Cerebellar cortex (tissue), 1 donor: ENCODE measurements at places on chromosomes 3 and 15.

DNA sequence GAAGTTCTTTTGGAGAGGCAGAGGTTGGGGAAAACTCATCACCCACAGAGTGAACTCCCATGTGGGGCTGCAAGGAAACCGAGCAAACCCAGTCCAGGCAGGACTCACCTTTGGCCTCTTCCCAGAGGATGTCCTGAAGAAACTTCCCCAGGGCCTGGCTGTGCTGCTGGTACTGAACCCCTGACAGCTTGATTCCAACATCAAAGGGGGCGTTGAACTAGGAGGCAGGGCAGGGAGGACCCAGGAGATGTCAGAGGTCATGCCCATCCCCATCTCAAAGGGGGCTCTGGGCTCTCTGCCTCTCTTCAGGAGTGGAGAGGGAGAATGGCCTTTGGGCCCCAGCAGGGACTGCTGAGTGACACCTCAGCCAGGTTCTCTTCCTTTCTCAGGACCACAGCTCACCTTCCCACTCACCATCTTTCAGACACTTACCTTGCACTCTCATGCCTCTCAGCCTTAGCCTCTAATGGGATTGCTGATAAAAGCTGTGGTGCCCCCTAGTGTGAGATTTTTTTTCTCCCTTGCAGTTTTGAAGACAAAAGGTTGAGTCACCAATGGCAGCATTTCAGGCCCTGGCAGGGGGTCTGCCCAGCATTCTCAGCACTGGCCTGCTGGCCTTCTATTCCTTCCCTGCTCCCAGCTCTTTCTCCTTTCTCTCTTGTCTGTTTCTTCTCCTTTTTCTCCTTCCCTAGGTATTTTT lies 6.0 kb downstream of the GHRL start:
- peak; percentile 92 for DNase-seq

DNA sequence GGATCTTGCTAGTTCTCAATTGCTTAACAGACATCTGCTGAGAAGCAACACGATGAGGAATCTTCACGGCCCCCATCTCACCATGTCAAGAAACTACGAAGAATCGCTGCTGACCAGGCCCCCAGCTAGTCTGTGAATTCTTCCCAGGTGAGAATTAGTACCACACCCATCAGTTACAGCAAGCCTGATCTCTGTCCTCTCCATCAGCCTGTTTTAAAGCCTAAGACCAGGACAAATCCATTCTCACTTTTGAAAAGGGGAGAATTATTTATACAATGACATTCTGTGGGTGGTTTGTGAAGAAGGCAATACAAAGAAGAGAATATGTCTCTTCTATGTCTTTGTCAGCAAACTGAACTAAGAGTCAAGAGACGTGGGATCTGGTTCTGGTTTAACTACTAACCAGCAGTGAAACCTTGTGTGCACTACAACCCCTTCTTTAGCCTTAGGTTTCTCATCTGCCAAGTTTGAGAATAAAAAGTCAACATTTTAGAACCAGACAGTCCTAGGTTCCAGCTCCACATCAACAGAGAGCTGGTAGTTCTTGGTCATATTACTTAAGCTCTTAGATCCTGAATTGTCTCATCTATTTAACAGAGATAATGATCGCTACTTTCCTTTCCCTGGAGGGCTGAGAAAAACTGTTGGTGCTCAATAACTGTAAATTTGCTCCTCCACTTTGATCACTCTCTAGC lies 160.4 kb upstream of the RORA start:
- no peak for DNase-seq

DNA sequence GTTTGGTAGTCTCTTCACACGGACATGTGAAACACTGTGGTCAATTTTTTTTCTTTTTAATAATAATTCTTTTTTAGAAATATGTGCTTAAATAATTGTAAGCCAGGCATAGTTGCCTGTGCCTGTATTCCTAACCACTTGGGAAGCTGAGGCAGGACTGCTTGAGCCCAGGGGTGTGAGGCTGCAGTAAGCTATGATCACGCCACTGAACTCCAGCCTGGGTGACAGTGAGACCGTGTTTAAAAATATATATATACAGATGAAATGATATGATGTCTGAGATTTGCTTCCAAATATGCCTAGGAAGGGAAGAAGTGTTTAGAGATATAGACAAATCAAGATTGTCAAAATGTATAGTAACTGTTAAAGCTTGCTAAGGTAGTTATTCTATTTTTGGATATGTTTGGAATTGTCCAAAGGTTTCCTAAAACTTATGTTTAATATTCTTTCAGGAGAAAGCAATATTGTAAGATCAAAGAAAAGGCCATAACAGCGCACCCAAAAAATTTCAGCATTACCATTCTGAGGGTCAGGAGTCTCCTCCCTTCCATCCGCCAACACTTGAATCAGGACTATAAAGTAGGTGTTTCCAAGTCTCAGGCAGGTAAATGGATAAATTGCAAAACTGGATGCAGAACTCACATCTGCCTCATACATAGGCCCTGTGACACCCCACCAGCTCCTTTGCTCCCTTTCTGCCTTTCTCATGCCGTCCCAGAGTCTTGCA lies 532 bp upstream of the SELENOT start:
- no peak for DNase-seq

DNA sequence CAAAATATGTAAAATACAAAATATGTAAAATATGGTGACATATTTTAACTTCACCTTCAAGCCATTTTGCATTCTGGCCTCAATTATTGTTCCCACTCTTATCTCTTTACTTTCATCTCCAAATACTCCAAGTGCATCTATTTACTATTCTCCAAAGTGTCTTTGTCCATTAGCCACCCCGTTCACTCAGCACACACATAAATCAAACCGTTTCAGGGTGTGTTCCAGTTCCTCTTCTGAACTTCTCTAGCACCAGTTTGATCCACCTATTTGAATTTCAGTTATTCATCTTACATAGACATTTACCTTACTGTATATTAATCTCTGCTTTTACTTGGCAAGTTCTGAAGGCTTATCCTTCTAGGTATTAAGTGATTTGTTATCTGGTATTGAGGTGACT lies 45.1 kb downstream of the SGO1 start:
- DNase-seq, result no peak

DNA sequence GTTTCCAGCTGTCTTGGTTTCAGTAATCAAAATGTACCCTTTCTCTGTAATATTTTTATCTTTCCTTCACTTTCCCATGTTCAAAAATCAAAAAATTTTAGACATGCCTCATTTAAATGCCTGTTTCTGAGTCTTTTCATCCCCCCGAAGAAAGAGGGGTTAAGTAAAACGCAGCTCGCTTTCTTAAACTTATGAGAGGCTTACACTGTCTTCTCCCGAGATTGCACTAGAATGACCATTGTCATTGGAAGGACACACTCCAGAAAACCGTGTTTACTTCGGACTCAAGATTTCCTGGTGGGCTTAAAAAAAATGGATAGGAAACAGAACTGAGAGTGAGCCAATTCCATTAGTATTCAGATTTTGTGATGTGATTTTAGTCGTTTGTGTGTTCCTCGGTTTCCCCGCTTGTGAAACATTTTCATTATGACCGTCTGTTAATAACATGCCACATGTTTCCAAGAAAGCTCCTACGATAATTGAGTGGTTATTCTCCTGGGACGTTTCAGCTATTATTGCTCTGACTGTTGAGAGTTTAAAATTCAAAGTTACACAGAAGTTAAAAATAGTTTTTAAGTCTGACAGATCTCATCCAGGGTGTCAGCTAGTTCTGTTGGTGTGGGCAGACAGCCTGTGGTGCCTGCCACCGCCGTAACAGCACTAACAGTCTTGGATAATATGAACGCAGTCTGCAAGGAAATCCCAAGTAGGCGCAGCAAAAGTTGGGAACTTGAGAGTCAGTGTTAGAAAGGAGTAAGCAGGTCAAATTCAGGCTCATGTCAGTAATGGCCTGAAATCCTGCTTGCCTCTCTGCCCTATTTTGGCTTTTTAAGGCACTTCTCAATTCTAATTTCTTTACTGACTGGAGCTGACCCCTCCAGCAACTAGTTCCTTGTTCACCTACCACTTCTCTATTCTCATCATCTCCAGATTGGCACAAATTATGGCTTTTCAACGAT lies 1.5 kb downstream of the CRYBG3 start:
- DNase-seq, result no peak

DNA sequence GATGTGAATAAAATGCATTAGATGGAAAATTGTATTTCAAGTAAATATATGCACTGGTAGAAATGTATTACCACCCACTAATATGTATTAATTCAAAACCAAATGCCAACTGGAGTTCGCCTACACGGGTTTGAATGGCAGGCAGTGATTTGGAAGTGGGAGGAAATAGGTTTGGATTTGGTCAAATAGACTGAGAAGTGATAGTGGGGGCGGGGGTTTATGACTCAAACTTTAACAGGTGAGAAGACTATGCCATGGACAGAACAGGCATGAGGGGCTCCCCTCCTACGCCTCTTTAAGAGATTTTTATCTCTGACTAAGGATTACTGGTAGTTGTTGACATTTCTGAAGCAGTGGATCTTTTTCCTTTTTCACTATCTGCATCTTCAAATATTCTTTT lies 677.8 kb downstream of the NTRK3 start:
- no peak for DNase-seq

GRCh38 chr3:162984746-162985145 lies 1488.1 kb downstream of the OTOL1 start:
- DNase-seq, result no peak

GRCh38 chr3:177646749-177647148 lies 449.5 kb upstream of the TBL1XR1 start:
- DNase-seq, result no peak

GRCh38 chr15:71115567-71116351 lies 488 bp downstream of the THSD4 start:
- DNase-seq, result peak; percentile 14

DNA sequence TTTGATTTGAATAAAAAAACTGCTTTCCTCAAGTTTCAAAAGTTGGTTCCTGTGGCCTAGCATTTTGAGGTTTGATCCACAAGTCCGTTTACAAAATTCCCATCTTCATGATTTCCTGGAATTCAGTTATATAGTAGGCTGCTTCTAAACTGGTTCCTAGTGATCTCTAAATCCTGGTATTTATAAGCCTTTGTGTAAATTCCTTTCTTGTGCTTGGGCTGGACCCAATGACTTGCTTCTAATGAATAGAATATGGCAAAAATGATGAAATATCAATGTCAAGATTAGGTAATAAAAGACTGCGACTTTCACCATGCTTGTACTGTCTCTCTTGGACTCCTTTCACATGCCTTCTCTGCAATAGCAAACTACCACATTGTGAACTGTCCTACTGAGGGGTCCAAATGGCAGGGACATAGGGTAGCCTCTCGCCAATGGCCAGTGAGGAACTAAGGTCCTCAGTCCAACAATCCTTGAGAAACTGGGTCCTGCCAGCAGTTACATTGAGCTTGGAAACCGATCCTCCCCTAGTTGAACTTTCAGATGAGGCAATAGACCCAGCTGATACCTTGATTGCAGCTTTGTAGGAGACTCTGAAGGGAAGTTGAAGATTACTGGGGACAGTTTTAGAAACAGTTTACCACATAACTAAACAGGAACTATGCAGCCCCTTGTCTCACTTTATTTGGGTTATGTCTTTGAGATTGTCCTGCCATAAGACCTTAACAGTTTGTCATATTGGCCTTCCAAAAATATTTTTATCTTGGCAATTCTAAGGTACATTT lies 303.9 kb upstream of the TBC1D5 start:
- no peak for DNase-seq

DNA sequence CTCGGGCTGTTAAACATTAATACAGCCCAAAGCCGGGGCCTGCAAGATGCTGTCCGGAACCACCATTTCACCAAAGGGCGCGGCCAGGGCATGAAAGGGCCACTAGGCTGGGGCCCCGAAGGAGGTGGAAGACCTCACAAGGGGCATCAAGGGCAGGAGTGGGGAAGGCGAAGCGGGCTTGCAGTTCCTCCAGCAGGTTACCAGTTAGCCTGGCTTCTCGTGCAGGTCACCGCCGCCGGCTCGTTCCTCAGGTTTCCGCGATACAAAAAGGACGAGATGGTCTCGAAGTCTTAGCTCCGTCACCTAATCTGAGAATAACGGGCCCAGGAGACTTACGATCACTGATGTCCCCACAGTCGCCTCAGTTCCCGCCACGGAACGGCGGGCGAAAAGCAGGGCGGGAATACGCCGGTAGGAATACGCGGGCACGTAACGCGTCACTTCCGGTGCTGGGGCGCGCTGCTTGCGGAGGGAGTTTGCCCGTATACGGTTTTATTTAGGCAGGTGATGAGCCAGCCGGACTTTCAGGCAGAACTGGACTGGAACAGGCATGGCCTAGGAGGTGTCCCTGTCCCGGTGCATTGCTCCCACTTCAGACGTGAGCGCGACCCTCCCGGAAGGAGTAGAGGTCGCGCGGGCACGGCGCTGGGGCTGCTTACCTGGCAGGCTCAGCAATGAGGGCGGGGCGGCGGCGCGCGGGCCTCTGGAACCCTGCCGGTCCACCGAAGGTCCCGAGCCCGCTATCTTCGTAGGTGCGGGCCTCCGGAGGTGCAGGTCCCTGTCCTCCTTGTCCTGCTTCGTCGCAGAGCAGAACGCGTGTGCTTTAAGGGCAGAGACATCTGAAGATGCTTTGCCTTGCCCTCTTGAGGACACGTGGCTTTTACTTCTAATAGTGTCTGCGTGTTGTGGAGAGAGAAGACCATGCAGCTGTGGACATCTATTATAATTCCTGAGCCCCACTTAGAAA lies at the start of gene RFC4:
TSS of gene RFC4 (minus strand) at position 394 of the 967 bp plus-strand sequence. CDS start 1,769 bp downstream, outside the sequence.
- DNase-seq, result peak; percentile 88

GRCh38 chr15:56628893-56629532 lies 104.3 kb downstream of the ZNF280D start:
- no peak for DNase-seq

GRCh38 chr3:152039887-152040286 lies 166.4 kb downstream of the SUCNR1 start:
- no peak for DNase-seq

GRCh38 chr3:183613366-183614285 lies 21.8 kb upstream of the KLHL24 start:
- no peak for DNase-seq

DNA sequence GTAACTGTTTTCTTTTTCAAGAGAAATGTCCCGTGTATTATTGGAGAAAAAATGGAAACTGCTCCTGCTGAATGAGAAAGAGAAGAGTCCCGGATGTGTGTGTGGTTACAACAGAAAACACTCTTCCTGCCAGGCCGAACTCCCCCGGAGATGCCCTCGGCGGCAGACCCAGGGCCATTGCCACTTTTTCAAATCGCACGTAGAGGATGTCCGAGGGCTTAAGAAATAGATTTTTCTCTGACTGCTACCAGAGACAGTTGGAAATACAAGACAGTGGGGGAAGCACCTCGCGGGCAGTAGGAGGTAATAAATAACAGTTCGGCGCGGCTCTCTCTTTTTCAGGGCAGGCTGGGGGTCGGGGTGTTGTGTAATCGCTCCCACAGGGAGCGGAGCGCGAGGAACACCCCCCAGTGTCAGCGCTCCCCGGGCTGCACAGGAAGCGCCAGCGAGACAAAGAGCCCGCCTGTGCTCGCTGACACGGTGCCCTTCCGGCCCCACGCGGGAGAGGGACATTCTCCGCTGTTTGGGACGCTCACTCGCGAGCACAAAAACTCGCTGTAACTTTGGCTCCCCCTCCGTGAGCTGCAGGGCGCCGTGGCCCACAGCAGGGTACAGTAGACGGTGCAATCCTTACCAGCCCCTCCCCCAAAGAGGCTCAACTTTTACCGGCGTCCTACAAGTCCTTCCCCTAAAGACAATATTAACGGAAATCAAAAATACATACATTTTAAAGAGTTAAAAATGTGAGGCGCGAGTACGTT lies 1.1 kb downstream of the VGLL4 start:
- DNase-seq, result peak; percentile 47
